ENCODE measurements at places on chromosomes 5 and 9.

- no peak for DNase-seq
Measured at GRCh38 chr5:81268521-81269196, 32.7 kb upstream of the ZCCHC9 start.

- no peak for DNase-seq
Measured at GRCh38 chr5:177470759-177471536, 2.5 kb downstream of the DBN1 start.

DNA sequence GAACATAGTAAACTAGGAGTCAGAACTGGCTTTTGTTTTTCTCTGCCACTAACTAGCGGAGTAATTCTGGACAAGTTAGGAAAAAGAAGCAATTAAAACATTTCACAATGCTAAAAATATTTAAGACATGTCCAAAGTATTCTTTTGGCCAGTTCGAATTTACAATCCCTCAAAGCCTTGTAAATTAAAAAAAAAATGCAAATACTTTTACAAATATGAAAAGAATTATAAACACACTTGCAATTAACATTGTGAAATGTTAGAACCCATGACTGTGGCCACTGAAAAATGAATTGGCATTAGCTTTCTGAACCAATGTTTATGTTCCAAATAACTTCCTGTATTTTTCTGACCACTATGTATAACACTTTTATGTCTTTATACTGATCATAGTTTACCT is 2.2 kb downstream of the RAD1 start:
- DNase-seq: no peak

DNA sequence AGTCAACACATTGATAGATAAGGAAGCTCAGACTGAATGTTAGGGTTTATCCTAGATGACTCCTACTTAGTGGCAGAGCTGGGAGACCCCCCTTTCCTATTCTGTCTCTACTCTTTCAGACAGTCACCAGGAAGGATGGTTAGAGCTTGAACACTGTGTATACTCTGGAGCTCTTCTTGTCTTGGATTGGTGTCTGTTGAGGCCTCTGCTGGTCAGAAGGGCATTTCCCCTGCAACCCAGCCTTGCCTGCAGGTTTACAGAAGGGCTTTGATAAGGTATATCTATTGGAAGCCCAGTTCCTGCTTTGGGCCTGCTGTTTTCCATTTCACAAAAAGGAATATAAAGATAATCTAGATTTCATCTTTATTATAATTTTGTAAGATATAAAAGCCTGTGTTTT is 71.8 kb downstream of the KDM4C start:
- no peak for DNase-seq

DNA sequence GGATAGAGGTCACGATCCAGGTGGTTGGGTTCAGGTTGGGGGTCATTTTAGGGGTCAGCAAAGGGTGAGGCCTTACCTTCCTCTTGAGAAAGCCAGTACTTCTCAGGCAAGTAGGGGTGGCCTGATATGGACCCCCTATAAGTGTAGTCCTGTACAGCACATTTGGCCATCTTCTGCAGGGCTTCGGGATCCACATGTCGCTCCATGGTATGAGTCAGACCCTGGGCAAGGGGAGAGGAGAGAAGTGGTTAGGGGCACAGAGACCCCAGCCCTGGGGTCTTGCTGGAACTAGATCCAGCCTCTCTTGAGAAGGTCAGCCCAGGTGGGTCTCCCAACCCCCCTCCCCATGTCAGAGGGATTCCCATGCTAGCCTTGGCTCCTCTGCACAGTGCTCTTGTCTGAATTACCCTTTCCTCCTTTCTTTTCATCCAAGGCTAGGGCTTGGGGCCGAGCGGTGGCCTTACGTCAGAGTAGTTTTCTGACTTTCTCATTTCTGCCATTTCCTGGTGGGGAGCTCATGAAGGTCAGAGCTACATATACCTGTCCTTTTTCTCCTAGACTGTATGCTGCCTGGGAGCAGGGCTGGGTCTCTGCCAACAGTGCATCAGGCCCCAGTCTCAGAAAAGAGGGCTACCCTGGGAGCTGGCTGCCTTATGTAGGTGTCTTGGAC is 9.0 kb upstream of the MYORG start:
- DNase-seq: no peak

DNA sequence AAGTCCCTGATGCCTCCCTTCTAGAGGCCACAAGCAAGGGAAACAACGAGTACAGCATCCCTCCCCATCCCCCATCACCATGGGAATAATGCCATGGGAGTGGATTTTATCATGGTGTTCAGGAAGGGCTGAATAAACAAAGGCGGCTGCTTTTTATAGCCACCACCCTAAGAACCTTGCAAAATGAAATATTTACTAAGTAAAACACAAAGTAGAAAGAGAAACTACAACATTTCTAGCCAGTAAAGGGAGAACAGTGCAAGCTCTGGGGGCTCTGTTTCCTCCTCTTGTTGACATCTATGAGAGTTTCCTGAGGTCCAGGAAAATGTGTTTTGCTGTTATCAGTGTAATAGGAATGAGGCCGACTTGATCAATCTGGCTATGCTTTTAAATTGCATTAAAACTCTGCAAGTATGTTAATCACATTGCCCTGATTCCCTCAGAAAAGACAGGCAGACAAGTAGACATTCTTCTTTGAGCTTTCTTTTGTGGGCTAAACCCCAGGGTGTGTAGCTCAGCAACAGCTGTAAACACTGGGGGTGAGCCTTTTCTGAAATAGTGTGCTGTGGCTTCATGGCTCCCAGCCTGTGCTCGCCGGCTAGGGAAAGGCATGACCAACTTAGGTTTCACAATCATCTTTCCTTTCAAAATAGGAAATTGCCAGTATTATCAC is 31.1 kb downstream of the SV2C start:
- DNase-seq: no peak

GRCh38 chr9:113475992-113476391 is 12.5 kb downstream of the RGS3 start:
- DNase-seq: no peak

- no peak for DNase-seq
Measured at GRCh38 chr9:93001031-93001430, 53.7 kb downstream of the FGD3 start.

DNA sequence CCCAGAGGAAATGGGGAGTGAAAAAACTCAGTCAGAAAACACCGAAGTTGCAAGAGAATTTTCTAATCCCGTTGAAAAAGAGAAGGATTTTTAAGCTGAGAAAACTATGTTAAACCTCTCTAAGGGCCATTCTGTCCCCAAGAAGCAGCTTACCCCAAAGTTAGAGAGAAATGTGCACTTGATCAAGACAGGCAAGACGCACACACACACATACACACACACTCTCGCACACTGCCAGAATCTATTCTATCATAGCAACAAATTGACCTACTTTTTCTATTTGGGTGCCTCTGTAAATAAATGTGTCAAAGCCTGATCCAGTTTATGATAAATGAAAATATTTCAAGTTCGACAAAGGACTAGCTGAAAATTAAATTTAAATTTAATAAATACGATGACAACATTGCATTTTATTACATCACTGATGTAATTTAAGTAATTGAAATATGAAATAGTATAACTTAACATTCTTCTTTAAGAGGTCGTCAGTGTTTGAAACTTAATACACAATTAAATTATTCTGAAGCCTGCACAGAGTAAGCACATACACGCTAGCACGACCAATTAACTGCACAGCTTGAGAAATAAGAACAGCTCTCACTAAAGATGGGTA is 5.9 kb downstream of the NFIL3 start:
- DNase-seq: no peak

DNA sequence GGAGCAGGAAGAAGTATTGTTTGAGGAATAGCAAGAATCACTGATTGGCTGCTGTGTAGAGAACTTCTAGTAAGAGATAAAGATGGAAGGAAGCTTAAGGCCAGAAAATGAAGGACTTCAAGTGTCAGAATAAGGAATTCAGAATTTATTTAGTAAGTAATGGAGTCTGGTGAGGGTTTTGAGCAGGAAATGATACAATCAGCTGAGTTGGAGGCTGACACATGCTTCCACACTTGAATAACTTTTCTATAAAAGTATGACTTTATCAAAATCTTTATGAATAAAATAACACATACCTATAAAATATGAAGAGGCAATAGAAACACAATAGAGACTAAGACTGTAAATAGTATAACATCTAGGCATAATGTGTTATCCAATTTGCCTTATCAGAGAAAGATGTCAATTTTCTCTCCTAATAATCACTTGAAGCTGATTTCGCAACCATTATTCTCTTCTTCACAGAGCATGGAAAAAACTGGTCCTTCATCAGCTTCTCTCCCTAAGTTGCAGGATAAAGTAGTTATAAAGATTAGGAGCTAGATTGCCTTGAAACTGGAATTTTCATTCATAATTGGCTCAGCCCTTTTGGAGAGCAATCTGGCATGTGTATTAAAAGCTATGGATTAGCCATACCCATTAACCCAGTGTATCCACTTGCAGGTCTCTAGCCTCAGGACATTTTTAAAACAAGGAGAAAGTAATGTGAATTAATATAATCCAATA is 143.4 kb downstream of the ZNF608 start:
- no peak for DNase-seq

GRCh38 chr5:56910210-56910965 is 992 bp downstream of the SETD9 start:
- peak; percentile 6 for DNase-seq

DNA sequence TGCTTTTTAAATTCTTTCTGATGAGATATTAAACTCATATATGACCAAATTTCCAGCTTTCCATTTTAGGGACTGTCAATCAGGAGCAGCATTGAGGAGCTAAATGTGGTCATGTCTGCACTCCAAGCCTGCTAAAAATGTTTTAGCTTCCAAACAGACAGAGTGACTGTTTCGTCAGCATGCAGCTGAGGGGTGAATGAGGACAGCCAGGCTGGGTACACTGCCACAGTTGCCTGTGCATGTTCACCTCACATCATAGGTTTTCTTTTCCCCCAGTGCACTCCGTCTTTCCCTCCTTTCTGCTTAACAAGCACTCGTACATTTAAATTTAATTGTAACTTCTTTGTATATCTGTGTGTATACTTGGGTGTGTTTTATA is 138.1 kb downstream of the ARRDC3 start:
- no peak for DNase-seq

- DNase-seq: no peak
Measured at GRCh38 chr9:82091610-82092009, 103.0 kb downstream of the SPATA31D1 start.

GRCh38 chr9:110978516-110978915 is 59.8 kb downstream of the LPAR1 start:
- DNase-seq: no peak

DNA sequence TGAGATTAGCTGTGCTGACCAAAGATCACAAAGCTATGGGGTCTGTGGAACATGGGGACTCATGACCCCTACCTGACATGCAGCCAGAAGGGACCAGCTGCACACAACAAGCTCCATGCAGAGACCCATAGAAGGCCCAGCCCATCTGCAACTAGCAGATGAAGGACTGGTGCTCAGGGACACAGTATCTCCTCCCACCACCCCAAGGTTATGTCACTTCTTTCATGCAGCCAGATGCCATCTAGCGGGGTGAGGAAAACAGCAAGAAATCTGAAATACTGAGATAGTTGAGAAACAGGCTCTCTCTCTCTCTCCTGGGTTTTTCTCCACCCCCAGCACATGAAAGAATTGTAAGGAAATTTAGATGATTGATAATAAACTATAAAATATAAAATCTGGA is 161.3 kb upstream of the DAPK1 start:
- no peak for DNase-seq

DNA sequence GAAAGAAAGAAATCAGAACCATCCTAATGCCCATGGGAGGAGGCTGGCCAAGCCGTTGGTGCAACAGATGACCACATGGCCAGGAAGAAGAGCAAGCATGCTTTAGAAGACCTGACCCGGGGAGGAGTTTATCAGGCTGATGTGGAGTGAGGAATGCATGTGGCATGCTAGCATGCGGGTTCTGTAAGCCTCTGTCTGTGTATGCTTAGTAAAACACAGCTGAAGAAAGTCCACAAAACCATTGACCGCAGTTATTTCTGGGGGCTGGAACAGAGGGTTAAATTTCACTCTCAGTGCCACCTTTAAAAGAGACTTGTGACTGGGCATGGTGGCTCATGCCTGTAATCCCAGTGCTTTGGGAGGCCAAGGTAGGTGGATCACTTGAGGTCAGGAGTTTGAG is 19.1 kb downstream of the GFI1B start:
- no peak for DNase-seq

DNA sequence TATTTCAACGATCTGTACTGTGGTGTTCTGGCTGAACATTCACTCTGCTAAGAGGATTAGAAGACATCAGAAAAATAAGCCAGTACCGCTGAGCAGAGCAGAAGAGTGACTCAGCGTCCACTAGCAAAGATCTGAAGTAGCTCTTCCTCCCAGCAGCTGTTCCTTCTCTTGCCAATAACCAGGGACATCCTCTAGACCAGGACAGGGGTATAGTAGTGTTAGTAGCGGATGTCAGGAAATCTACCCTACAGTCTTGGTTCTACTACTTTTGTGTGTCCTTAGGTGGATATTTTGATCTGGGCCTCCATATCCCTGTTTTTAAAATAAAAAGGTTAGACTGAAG is 103.6 kb downstream of the TSSK1B start:
- DNase-seq: no peak

DNA sequence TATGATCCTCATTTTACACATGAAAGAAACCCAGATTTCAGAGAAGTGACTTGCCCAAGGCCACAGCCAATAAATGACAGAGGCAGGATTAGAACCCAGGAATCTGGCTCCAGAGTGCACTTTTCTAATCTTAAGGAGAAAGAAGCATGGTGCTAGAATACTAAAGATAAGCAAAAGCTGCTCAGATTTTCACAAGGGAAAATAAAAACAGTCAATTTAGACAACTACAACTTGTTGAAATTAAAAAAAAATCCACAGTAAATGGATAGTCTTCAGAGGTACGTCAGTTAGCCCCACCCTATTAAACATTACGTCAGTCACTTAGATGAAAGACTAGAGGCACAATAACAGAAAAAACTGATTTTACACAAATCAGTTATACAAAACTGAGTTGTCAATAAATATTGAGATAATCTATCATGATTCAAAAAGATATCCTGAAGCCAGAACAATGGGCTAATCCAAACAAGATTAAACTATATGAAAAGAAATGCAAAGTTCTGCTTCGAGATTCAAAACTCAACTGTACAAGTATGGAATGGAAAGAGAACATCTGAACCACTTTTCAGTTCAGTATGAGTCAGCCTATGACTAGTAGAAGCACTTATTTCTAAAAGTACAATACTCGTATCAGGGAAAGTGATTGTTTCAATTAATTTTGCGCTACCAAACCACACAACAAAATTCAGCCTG is 9.3 kb downstream of the TMEM245 start:
- DNase-seq: no peak

GRCh38 chr9:88953381-88954029 is 37.8 kb upstream of the S1PR3 start:
- no peak for DNase-seq

GRCh38 chr5:133364936-133365707 is 247.2 kb downstream of the FSTL4 start:
- no peak for DNase-seq

DNA sequence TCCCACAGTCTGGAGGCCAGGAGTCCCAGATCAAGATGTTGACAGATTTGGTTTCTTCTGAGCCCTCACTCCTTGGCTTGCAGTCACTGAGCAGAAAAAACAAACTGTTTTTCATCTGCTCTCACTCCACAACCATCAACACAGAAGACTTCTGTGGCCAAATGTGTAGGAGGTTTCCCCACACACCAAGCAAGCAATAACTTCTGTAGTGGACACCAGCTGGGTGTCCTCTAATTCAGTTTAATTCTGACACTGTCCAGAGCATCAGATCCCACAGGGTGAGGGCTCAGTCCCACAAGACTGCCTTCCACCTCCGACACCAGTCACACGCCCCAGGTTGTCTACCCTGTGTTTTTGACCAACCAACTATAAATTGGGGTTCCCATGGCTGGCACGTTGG is 209.9 kb downstream of the AOPEP start:
- DNase-seq: no peak

GRCh38 chr9:78606001-78606379 is 309.1 kb downstream of the PSAT1 start:
- no peak for DNase-seq
